ENCODE measurements at places on chromosomes 7 and 10.

DNA sequence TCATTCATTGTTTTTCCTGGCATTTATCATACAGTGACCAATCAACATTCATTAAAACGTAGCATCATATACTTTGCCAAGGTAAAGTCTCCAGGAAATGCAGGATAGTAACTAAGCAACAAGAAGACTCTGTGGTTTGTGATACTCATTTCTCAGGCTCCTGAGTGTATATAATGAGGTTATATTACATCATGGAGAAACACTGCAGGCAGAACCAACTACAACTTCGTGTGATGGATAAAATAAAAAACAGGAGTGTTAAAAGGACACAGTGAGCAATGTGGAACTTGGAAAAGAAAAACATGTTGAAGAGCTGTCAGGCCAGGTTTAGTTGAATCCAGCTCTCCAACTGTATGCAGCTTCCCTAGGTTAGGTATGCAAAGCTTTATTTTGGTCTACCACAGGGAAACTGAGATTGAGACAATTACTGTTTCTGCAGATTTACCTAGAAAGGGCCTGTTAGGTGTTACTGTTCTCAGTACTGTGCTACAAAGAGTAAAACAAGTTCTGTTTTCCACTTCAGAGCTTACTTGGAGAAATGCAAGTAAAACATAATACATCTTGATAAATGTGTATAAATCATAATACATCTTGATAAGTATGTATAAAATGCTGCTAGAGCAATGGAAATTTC, 7.8 kb upstream of the CCNY start:
- DNase-seq, result no peak

DNA sequence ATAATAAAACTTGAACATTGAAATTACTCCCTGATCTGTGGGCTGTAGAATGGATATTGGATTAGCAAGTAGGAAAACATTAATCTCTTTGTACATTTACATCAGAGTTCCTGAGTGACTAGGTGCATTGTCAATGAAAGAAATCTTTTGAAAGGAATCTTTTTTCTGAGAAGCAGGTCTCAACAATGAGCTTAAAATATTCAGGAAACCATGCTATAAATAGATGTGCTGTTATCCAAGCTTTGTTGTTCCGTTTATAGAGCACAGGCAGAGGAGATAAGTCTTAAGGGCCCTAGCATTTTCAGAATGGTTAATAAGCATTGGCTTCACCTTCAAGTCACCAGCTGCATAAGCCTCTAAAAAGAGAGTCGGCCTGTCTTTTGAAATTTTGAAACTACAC, 41.3 kb upstream of the SLC16A12 start:
- DNase-seq, result no peak

- DNase-seq, result no peak
These were observed 16.8 kb upstream of the GPR15LG start for GRCh38 chr10:84156768-84157167.

DNA sequence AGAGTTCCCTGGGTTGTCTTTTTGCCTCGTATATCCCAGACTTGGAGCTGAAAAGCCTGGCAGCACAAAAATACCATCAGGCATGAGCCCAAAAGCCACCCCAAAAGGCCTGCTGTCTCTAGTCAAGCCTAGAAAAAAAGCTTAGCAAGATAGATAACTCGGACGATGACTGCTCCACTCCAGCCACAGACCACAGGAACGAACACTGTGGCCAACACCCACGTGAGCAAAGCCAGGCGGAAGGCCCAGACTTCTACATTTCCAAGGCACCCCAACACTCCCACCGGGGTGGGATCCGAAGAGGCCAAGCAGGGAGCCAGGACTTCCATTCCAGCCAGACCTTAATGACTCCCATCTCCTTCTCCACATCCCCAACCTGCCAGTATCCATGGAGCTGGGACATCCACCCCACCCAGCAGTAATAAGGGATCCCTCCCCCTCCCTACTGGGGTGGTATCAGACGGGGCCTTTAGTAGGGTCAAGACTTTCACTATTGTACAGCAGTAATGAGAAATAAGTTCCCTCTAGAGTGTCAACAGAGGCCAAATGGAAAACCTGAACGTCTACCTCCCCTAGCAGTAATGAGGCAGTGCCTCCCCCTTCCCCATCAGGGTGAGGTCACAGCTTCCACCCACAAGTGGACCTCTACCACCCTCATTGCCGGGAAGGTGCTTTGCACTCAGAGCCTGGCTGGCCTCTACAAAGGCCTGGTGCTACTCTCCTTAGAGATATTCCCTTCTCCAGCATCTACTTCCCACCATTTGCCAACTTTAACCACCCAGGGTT, 23.0 kb downstream of the PRLHR start:
- no peak for DNase-seq

- DNase-seq, result no peak
These were observed 42.4 kb downstream of the COL17A1 start for GRCh38 chr10:104043185-104043830.

- no peak for DNase-seq
These were observed 39.3 kb downstream of the RBM17 start for GRCh38 chr10:6128087-6128486.

DNA sequence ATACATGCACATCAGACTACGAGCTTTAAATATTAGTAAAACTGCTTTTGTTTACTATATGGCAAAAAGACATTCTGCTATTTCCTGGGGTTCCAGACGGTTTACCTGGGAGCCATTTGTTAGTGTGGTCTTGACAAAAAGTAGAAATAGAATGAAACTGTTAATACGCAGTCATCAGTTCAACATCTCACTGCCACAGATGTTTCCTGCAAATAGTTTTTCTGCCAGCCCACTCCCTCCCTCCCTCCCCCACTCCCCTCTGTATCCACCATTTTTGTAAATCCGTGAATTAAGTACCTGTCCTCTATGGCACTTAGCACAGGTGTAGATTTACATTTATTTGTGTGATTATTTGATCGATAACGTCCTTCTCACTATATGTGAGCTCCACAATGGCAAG, 74.6 kb upstream of the TPK1 start:
- DNase-seq, result no peak

GRCh38 chr10:209357-209756, 74.1 kb downstream of the ZMYND11 start:
- DNase-seq, result no peak

DNA sequence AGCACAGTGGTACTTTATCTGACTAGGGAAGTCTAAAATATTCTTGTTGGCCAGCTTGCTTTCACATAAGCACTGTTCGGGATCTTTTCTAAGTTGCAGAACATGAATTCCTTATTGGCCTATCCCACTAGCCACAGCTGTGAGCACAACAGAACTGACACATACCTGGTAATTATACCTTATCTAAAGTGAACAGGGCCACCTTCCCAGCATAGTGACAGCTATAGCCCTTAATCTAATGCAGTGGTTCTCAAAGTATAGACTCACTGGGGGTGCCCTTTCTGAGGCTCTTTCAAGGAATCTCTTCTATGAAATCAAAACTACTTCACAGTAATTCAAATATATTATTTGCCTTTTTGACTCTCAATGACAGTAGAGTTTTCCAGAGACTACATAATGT, 184.7 kb upstream of the KAT6B start:
- no peak for DNase-seq

DNA sequence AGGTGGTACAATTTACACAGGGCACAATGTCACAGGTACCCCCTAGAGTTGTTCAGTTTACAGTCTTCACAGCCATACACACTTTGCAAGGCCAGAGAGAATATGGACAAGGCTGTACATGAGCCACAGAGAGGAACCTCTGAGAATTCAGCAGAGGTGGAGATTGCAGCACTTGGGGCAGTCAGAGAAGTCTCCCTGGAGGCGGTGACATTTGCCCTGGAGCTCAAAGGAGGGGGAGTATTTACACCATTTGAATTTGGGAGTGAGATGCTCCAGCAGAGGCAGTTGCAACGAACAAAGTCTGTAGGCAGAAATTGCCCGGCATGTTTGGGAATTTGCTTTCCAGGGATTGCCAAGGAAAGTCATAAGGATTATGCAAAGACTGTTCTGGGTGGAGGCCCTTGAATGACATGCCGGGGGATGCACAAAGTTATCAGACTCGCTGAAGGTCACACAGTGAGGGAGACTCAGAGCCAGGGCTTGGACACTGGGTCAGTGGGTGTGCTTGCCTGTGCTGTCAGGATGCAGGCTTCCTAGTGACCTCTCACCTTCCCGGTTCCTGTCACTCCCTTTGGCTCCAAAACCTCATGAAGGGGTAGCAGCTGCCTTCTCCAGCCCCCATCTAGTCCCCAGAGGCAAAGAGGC, 160.7 kb upstream of the PCBD1 start:
- no peak for DNase-seq

DNA sequence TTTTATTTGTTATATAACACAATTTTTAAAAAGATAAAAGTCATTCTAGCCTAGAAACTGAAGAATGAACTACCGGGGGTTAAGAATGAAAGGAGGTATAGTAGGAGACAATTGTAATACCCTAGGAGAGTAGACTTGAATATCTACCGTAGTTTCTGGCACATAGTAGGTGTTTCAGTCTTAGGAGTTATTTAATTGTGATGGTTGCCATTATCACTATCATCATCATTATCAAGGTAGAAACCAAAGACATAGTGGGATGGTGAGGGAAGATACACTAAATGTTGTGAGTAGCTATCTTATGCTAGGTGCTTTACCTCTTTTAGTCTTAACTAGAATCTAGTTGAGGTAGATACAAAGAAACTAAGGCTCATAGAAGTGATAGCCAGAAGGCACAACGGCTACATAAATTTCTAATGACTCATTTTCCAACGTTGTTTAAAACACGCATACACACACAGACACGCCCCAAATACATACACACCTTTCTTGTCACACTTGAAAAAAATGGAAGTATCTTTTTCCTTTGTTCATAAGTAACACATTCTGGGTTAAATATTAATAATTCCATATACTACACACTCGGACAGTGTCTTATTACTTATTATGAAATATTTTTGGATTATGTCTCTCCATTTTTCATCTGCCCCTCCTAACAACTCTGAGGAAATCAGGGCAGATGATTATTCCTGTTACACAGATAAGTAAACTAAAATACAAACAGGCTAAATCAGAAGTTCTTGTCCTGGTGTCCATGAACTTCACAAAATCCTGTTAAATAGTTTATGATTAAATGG, 2.0 kb upstream of the ANLN start:
- no peak for DNase-seq

- DNase-seq, result no peak
These were observed 219.9 kb downstream of the DKK1 start for GRCh38 chr10:52533986-52534385.

GRCh38 chr10:12566161-12567115, 217.1 kb downstream of the CAMK1D start:
- no peak for DNase-seq

GRCh38 chr7:32163896-32164295, 93.7 kb upstream of the PDE1C start:
- no peak for DNase-seq

DNA sequence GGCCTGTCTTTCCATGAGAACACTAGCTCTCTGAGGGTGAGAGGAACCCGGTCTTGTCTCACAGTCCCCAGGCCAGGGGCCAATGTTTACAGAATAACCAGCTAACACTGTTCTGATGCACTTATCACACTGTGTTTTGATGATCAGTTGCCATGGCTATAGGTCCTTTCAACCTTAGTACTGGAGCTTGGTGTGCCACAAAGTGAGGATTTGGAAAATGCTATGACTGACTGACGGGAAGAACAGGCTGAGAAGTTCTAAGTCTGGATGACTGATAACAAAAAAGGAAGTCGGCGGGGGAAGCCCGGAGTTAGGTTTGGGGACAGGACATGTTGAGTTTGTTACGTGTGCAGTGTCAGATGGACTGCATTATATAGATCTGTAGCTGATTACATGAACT, 141.8 kb downstream of the CTTNBP2 start:
- no peak for DNase-seq

GRCh38 chr7:69776611-69777010, 178.3 kb downstream of the AUTS2 start:
- DNase-seq, result no peak

DNA sequence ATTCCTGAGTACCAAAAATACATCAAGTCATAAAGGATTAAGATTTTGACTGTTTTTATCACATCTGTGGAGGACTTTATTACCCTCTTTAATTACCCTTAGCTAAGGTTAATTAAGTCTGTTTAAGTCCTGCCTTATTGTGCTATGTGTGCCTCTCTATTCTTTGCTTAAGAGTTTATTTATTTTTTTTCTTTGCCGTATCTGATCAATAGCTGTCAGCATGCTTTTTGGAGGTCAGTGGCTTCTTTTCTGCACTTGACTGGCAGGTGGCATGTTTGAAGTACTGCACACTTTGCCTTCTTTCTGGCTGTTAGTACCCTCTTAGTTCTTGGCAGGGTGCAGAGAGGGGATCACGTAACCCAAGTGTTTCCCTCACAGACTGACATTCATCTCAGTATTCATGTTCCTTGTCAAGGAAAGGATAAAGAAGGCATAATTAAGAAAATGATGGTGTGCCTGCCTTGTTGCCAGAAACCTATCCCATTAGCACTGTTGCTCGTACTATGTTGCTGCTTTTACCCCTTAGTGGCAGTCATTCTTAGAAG, 225.8 kb downstream of the EXOC4 start:
- DNase-seq, result no peak

GRCh38 chr10:108469940-108470339, 1305.4 kb upstream of the SORCS1 start:
- DNase-seq, result no peak

GRCh38 chr7:50409856-50410745, 40.0 kb downstream of the FIGNL1 start:
- DNase-seq, result no peak

GRCh38 chr10:121648059-121648458, 49.8 kb upstream of the FGFR2 start:
- no peak for DNase-seq

DNA sequence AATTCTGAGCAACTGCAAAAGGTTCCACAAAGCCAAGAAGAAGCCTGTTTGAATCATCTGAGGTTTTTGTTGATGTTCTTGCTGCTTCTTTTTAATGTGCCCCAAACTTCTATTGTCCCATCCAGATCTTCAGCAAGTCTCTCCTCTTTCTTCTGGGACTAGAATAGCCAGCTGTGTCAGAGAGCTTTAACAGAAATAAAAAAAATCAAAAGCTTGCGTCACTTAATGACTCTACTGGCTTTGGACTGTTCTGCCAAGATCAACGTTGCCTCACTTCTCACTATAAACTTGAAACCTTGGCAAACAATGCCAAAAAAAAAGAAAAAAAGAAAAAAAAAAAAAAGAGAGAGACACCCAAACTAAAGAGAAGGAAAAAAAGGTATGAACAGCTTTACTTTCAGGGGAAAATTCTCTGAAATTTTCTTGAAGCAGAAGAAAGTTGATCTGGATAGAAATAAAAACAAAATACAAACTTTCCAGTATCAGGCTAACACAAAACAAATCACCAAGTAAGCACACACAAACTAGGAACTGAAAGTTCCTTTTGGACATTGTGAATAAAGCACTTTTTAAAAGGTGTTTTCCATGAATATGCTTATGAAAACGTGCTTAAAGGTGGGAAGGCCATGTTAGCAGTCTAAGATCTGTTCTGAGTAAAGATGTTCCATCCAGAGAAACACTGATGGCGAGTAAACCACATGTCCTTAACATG, 14.8 kb downstream of the USP54 start:
- DNase-seq, result no peak

DNA sequence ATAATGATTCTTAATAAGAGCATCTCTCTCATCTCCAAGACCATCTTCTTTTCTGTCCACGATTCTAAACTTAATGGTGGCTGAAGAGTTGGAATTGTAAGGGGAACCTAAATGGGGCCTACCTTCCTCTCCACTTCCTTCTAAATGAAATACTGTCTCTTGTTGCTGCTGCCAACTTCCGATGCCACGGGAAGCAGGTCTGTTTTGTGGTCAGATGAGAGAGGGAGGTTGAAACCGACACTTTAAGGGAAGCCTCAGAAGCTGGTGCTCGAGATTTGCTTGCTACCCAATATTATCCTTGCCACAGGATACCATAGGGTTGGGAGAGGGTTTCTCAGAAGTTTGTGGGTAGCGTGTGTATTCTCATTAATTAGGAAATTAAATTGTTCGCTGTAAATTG, 464.1 kb downstream of the SUGCT start:
- DNase-seq, result no peak
